ENCODE measurements at places on chromosomes 16 and 17.

GRCh38 chr17:3750926-3751325 lies 27.2 kb downstream of the HASPIN start:
- no peak for DNase-seq

GRCh38 chr17:69468207-69468606 lies 53.7 kb downstream of the MAP2K6 start:
- DNase-seq = no peak

DNA sequence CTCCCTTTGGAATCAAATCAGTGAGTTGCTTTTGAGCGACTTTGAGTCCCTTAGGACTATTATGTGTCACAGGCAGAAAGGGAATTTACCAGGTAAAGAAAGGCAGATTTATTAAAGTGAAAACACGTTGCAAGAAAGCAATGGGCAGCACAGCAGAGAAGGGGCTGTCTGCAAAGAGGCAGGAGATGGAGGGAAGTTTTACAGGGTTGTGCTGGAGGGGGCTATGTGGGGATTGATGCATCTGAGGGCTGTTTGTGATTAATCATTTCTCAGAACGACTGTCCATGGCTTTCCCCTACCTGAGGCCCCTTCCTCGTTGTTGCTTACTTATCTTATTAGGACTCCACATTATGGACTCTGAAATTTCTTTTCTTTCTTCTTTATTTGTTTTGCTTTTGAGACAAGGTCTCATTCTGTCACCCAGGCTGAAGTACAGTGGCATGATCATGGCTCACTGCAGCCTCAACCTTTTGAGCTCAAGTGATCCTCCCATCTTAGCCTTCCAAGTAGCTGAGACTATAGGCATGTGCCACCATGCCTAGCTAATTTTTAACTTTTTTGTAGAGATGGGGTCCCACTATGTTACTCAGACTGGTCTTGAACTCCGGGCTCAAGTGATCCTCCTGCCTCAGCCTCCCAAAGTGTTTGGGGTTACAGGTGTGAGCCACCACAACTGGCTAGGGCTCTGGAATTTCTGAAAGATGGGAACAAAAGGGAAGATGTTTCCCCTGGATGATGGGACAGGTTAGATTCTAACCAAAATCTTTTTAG lies 5.5 kb downstream of the WWP2 start:
- no peak for DNase-seq

DNA sequence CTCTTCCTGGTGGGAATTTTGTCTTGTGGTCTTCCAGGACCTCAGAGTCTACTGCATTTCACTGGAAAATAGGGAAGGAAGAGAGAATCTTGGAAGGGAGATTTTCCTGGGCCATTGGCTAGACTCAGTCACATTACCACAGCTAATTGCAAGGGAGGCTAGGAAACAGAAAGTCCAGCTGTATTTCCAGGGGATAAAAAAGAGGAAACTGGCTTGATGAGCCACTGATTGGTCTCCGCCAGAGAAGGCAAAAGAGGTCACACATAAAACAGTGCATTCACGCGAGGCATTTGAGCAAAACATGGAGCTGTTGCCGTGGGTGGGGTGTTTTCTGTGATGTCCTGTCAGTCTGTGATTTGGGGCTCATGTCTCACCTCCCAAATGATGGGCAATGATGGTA lies 345.3 kb downstream of the FOXL1 start:
- no peak for DNase-seq

DNA sequence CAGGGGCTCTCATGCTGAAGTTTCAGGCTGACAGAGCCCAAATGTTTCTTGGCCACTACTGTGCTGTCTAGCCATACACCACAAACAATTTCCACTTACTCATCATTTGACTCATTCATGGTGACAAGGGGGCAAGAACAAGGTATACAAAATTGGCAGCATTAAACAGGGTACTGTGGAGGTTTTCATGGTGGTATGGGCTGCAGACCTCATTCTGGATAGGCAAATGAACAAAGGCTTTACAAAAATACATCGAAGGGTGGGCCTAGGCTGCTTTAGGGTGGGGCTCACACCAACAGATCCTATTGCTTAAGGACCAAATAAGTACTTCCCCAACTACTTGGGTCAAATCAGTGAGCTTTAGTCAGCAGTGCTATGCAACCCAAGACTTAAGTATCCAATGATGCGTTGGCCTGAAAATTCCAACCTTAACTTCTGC lies 53.0 kb downstream of the N4BP1 start:
- DNase-seq = no peak

- no peak for DNase-seq
Observed at GRCh38 chr17:4020096-4020495, 55.9 kb upstream of the ATP2A3 start.

DNA sequence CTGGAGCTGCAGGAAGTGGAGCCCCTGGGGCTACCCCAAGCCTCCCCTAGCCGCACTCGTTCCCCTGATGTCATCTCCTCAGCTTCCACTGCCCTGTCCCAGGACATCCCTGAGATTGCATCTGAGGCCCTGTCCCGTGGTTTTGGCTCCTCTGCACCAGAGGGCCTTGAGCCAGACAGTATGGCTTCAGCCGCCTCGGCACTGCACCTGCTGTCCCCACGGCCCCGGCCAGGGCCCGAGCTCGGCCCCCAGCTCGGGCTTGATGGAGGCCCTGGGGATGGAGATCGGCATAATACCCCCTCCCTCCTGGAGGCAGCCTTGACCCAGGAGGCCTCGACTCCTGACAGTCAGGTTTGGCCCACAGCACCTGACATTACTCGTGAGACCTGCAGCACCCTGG lies 4.1 kb upstream of the NRN1L start:
- DNase-seq = no peak

DNA sequence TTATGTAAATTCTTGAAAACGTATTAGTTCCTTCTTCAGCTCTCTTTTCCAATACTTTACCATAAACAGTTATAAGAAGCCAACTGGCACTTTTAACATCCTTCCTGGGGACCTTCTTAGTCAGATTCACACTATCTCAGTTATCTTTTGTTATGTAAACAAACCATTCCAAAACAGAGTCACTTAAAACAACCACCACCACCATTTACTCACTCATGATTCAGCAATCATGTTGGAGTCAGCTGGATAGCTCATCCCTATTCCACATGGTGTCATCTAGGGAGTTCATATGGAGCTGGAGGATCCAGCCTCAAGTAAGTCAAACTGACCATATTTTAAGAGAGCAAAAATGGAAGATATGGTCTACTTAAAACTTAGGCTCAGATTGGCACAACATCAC lies 240.3 kb upstream of the IRX3 start:
- no peak for DNase-seq
